ENCODE measurements at places on chromosomes 1 and 21.

DNA sequence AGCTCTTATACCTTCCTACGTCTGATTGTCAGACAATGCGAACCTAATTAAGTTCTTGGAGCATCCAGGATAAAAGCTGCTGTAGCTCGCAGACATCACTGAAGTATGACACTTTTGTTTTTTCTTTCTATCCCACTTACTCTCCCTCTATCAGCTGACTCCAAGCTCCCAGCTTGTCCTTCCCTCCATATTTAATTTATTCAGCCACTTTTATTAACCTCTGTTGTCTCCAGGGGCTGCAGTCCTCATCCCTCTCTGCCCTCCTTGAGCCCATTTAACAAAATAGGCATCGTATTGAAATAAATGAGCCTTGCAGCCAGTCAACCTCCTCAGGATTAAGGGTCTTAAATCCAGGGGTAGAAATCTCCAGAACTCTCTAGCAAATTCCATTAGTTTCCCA, 7.1 kb downstream of the KIRREL1 start:
- DNase-seq: no peak

- DNase-seq: no peak
Measured at GRCh38 chr1:231420299-231420958, 1.7 kb downstream of the EGLN1 start.

DNA sequence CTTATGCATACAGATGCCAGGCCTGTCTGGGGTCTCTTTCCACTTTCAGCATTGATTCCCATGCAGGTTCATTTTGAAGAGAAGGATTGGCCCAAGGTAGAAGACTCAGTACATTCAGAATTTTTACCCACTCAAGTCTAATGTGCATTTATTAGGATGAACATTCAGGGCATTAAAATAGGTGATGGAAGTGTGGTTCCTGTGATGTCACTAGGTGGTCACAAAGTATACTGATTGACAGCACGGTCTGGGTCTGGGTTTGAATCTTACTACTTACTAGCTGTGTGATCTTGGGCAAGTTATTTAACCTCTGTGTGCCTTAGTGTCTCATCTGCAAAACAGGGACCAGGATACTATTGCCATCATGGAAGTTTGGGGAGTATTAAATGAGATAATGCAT, 711 bp upstream of the ZNF648 start:
- no peak for DNase-seq

DNA sequence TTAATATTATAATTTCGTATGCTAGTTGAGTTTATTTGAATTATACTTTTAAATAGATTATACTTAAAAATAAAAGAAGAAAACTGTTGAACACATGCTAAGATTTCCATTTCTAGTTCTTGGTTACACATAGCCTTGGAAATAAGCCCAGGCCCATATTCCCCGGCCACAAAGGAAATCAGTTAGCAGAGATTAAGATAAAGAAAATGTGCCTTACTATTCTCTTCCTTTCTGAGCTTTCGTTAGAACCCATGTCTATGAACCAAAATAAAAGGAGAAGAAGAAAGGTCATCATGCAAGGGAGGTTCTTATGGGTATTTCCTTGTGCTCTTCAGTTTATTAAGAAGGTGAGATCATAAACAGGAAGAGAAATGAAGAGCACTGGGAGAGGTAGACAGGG, 32.3 kb upstream of the CRP start:
- peak; percentile 65 for DNase-seq

GRCh38 chr21:44057960-44058651, 46.0 kb downstream of the TRAPPC10 start:
- DNase-seq: no peak

- no peak for DNase-seq
Measured at GRCh38 chr1:1861339-1861730, 29.6 kb downstream of the GNB1 start.

DNA sequence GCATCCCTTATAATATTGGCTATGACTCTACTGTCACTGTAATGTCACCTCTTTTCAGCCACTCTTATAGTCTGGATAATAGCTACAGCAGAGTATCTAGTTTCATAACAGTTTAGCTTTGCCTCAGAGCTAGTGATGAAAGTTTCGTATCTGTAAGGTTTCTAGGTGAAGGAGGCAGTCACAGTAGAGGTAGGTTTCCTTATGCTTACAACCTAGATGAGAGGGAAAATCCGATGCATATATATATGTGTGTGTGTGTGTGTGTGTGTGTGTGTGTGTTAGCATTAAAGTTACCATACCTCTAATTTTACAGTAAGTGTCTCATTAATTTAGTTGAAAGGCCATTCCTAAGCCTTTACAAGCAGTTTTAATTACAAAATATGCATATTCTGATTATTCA, 2.2 kb upstream of the TOR1AIP2 start:
- no peak for DNase-seq

DNA sequence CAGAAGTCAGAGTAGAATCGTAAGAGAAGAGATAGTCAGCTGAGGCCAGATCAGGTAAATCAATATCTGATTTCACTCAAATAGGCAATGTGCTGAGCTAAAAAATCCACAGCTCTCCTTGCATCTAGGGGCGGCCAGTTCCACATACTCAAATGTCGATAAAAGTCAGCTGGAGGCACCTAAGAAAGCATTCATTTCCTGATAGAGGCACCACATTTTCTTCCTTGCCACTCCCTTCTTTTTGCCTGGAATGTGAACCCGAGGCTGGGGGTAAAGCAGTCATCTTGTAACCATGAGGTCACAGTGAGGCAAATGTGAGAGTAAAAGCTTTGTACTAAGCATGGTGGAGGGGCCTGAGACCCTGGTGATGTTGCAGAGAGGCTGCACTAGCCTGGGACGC, 24.2 kb upstream of the CTPS1 start:
- DNase-seq: no peak

DNA sequence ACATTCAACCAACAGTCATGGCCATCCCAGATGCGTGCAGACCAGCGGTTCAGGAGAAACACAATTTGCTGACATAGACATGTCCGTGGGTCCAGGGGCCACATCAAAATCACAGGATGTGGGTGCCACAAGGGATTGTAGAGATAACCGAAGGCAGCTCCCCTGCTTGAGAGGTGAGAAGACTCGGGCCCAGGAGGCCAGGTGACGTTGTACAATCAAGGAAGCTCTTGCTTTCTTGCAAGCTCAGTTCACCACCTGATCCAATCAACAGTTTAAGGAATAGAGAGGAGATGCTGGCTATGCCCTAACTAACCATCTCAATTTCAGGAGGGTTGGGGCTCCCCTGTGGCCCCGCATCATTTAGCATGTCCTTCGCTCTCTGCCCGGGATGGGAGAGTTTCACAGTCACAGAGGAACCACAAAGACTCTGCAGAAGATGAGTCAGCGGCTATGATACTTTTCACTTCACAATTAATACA, 19.5 kb downstream of the UBASH3A start:
- DNase-seq: no peak

- no peak for DNase-seq
Measured at GRCh38 chr1:228168563-228169270, 3.1 kb downstream of the IBA57 start.

DNA sequence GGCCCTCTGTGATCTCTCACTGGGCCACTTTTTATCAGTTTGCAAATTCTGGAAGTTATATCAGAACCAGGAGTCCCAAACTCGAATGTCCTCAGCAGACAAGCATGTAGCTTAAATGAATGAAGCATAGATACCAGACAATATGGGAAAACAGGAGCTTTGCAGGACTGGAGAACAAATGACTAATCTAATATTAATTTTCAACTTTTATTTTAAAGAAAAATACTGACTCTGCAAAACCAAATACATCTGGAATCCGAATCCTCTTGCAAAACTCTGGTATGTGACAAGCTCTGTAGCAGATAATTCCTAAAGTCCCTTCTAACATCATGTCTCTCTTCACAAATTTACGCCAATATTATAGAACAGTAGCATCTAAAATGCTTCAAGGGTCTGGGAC, 427.4 kb downstream of the TTLL7 start:
- no peak for DNase-seq

- peak; percentile 28 for DNase-seq
Measured at GRCh38 chr1:154493276-154493675, 8.7 kb upstream of the TDRD10 start.

DNA sequence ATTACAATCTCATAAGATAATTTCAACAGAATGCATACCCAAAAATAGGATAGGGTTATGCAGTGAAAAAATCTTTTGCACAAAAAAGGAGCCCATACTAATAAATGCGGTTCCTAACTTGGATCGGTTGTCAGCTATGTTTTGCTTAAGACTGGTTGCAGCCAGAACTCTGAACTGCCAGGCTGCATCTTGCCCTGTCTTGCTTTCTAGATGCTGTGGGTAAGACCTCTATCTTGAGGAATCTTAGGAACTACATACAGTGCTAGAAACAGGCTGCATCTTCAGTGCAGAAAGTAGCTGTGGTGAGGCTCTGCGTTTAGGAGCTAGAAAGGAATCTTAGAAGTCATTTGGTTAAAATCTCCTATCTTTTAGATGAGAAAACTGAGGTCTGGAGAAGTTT, 45.6 kb upstream of the PLA2G4A start:
- no peak for DNase-seq

DNA sequence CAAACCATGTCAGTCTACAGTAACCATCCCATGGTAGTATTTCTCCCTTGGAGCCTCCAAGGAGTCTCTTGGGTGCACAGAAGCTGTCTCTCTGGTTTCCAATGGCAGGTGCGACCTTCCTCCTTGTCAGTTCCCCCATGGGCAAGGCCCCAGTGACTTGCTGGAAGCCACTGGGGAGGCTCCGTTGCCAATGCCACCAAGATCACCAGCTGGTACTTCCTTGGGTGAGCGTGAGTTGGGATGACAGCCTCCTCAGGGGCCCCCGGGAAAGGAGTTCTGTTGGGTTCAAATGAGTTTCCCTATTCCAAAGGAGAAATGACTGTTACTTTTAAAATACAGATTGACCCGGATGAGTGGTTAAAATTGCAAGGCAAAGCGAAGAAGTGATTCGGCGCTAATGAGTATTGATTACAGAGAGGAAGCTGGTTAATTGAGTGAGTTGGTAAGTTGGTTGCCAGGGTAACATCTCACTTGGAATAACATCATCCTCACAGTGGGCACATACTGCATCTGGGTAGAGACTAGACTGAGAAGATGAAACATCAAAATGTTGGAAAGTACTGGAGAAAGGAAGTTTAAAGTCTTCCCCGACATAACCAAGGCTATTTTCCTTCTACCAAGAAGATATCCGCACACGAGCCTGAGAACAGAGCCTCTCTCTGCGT, 53.0 kb upstream of the LAPTM5 start:
- DNase-seq: no peak

DNA sequence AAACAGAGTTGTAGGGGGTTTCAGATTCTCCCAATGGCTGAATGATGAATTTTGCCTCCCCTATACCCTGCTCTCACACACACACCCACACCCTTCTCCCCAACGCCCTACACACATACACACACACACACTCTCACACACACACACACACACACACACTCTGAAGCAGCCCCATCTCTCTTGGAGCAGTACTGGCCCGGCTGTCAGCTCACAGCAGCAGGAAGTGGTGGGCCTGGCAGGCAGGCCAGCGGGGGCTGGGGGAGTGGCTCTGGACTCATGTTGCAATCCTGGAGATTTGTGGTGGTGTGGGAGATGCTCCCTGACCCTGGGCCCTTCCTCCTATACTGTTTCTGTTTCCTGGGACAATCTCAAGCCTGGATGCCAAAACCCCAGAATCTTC, 2.2 kb downstream of the IKBKE start:
- DNase-seq: peak; percentile 53

DNA sequence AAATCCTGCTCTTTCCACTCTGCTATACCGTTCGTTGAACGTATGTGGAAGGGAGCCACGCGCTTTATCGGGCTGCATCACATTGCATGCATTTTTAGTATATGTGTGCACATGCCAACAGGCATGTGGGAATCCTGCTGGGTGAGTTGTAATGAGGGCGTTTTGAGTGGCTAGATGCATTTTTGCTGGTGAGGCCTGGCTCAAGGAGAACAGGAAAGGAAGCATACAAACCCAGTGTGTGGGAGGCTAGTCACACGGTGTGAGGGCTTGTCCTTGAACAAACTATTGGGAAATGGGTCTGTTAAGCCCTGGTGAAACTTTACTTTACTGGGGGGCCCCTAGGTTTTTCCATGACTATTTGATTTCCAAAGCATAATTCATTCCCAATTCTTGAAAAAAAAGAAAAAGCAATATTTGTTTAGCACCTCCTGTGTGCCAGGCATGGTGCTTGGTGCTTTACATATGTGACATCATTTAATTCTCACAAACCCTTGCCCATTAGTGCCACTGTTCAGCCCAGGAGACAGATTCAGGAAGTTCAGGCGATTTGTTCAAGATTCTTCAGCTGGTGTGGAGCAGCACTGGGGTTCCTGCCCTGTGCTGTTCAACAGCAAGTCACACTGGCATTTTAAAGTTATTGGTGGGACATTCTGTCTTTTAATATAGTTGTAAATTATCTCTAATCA, 25.6 kb upstream of the JUN start:
- no peak for DNase-seq

- no peak for DNase-seq
Measured at GRCh38 chr1:185152187-185152767, 4.5 kb downstream of the TRMT1L start.

GRCh38 chr1:158119976-158120653, 60.6 kb upstream of the CD1D start:
- DNase-seq: no peak

DNA sequence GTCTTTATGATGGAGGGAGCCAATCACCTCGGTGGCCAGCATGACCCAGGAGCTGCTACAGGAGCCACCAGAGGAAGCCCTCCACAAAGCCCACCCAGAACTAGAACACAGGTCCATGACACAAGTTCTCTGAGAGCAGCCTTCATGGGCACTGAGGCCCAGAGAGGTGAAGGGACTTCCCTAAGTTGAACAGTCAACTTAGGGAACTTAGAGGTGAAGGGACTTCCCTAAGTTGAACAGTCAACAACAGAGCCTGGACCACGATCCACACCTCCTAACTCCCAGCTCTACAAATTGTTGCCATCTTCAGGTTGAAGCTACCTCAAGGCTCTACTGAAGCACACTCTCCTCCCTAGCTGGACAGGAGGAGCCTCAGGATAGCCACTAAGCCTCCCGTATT, 132.7 kb downstream of the CCDC185 start:
- DNase-seq: no peak

DNA sequence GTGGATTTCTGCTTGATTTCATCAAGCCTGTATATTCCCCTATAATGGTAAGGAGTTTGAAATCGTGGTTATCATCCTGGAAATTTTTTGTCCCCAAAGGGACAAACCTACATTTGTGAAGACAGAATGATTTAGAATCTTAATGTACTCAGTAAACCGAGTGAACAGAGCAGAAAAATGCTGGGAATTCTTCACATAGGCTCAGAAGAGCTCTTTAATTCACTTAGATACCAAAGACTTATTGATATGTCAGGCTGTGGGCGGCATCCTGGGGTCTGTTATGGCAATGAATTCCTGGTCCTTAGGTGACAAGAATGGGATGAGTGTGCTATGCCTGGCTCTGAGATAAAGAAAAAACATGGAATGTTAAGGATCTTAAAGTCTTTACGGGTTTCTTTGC, 74.9 kb downstream of the ROR1 start:
- no peak for DNase-seq

DNA sequence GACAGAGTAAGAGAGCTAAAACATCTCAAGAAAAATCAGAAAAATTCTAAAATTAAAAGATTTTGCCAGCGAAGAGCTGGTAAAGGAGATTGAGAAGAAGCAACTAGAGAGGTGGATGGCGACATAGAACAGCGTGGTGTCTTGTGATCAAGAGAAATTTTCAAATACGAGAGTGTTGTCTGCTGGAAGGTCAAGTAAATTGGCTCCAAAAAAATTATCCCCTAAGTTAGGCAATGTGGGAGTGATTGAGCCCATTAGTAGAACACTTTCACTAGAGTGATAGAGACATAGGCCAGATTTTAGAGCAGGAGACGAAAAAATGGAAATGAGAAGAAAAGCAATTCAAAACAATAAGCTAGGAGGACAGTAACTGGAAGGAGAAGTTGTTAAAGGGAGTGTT, 94.3 kb upstream of the MPC2 start:
- no peak for DNase-seq
